ENCODE measurements at places on chromosomes 5 and 9.

- DNase-seq = no peak
Observed at GRCh38 chr5:112529525-112529924, 110.4 kb upstream of the EPB41L4A start.

DNA sequence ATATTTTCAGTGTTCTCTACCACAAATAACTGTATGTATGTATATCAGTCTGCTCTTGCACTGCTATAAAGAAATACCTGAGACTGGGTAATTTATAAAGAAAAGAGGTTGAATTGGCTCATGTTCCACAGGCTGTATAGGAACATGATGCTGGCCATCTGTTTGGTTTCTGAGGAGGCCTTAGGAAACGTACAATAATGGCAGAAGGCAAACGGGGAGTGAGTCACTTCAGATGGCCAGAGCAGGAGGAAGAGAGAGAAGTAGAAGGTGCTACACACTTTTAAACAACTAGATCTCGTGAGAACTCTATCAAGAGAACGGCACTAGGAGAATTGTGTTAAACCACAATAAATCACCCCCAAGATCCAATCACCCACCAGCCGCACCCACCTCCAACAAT is 121.7 kb downstream of the ADAMTS6 start:
- no peak for DNase-seq

GRCh38 chr9:135909371-135909770 is 2.0 kb upstream of the CAMSAP1 start:
- DNase-seq = no peak

DNA sequence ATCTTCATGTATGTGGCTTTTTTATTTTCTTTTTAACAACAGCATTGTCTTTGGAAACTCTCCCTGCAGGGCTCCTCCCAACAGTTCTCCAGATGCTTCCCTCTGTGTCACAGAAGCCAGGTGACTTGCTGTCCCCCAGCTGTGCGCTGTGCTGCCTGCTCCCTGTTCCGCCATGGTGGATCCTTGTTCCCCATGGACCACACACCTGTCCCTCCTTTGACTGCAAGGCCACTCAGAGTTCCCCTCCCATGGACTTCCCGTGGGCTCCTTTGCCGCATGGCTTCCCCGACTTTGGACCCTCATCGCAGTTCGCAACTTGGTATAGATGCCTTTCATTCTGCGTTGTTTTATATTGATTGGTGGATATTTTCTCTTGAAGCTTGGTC is 18.6 kb downstream of the ANKRD33B start:
- no peak for DNase-seq

DNA sequence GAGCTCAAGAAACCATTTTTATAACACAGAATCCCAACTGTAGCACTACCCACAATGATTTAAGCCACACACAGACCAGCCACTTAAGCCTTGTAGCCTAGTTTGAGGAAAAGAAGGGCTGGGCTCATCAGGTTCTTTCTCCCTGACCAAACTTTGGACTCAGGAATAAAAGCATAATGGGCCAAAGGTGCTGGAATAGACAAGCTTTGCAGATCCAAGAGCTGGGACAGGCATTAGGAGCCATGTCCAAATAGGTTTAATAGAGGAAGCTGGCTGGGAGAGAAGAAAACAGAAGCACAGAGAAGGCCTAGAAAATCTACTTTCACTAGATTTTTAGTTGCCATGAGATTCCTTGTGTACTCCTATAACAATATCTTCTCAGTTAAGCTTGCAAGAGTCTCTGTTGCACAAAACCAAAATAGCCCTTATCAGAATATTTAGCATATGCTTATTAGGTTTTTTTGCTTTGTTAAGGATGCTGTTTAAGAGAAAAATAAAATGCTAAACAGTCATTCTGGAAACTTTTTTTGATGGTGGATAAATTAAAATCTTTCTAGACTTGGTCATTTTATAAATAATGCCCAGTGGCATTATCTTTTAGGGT is 38.2 kb downstream of the CNOT8 start:
- DNase-seq = no peak

GRCh38 chr9:114759512-114760341 is 46.1 kb downstream of the TNFSF15 start:
- DNase-seq = no peak

GRCh38 chr9:248278-248961 is 33.8 kb downstream of the DOCK8 start:
- DNase-seq = no peak

DNA sequence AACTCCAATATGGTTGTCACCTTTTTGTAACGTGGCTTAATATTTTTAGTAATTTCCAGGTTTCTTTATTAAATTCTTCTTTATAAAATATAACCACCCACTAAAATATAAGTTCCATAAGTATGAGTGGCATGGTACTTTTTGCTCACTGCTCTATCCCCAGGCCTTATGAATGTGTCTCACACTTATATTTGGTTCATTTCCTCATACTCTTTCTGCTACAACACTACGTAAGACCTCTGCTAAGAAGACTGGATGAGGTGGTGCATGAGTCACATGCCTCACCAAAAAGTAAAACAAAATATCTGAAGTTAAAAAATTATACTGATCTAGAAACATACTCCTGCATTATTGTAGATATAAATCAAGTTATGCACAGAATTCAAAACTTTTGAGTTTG is 400.9 kb downstream of the HCN1 start:
- no peak for DNase-seq

DNA sequence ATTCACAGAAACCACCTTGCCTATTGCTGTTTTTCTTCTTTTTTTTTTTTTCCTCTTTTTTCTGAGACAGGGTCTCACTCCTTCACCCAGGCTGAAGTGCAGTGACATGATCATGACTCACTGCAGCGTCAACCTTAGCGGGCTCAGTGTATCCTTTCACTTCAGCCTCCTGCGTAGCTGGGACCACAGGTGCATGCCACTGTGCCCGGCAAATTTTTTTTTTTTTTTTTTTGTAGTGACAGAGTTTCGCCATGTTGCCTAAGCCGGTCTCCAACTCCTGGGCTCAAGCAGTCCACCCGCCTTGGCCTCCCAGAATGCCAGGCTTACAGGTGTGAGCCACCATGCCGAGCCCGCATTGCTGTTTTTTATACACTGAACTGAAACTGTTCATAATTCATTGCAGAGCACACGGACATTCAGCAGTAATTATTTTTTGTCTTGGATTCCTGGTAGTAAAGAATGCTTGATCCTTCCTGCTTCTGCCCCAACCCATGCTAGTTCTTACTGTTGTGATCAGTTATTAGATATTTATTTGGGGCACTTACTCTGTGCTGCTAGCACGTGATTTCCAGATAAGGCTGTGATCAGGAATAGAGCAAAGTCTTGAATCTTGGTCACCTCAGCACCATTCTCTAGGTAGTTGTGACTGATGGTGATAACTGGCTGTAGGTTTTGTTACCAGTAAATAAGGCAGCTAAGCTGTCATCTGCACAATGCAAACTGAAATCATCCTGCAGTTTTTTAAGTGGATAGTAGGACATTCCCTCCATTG is 14.0 kb downstream of the MAP3K1 start:
- DNase-seq = no peak

DNA sequence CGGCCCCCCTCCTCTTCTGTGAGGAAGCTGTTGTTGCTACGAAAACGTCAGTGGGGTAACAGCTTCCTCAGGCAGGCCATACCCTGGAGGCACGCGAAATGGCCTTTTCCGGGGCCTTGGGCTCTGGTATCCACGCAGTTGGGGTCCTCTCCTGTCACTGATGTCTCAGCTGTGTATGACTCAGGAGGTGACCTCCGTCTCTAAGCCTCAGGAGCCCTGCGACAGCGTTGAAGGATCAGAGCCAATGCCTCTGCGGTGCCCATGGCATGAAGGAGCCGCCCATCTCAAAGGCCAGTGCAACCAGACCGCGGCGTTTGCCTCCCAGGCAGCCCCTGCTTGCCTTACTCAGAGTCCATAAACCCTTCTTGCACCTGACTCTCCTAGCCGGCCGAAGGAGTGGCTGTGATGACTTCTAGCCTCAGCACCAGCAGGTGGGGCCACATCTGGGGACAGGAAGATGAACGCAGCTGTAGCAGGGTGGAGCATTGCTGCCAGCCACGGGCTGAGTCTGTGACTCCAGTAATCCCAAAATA is 1.0 kb upstream of the MXD3 start:
- DNase-seq = no peak

DNA sequence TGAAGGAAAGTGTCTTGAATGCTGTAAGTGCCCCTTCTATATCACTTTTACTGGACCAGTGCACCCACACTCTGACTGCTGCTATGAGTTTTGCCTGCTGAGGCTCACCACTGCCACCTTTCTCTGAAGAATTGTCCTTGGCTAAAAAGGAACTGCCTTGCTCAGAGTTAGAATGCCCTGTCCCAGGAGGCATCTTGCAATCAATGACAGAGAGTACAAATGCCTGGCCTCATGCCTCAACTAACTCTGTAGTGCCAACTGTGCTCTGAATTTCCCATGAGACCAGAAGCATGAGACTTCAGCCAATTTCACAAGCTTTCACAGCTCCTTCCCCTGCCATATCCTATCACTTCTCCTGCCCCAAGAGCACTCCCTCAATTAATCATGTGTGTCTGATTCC is 569.7 kb downstream of the ZNF608 start:
- no peak for DNase-seq

DNA sequence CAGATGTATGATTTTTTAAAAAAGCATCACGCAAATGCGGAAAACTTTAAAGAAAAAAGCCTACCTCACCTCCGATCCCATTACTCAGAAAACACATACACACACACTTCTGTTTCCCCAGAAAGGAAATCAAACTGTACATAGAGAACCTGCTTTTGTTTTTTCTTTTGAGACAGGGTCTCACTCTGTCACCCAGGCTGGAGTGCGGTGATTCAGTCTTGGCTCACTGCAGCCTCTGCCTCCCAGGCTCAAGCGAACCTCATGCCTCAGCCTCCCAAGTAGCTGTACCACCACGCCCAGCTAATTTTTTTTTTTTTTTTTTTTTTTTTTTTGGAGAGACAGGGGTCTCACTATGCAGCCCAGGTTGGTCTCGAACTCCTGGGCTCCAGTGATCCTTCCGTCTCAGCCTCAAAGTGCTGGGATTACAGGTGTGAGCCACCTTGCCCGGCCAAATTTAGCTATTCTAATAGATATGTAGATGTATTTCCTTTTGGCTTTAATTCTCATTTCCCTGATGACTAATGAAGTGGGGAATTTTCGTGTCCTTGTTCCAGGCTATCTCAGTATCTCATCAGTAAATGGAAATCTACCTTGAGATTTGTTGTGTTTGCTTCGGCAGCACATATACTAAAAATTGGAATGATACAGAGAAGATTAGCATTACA is 25.7 kb upstream of the EEIG1 start:
- DNase-seq = no peak

DNA sequence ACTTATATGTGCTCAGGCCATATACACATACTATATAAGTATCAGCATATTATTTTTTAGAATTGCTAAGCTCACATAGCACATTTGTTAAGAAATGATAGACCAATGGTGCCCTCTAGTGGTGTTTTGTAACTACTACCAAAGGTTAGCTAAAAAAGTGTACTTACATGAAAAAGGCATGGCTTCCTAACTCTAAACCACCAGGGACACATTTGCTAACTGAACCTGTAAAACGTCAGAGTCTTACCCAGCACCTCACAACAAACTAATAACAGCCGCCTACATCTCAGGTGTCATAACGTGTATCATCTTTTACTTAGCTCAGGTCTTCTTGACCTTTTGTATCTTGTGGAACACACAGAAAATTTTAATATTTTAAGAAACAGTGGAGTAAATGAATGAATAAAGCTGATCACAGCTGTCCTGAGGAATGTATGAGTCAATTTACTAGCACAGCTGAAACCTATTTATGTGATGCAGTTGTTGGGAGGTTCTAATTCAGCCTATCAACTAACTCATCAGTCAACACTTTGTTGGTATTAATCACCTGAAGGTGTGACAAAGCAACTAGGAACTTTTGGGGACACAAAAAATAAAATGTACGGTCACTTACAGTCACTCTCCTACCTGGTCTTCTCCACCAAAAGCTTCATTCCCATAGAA is 72.9 kb downstream of the BAAT start:
- DNase-seq = no peak

GRCh38 chr9:137784046-137784445 is 93.5 kb upstream of the CACNA1B start:
- DNase-seq = no peak

- no peak for DNase-seq
Observed at GRCh38 chr9:131747352-131747751, 7.5 kb upstream of the RAPGEF1 start.

GRCh38 chr5:7261049-7261448 is 134.9 kb upstream of the ADCY2 start:
- DNase-seq = no peak

DNA sequence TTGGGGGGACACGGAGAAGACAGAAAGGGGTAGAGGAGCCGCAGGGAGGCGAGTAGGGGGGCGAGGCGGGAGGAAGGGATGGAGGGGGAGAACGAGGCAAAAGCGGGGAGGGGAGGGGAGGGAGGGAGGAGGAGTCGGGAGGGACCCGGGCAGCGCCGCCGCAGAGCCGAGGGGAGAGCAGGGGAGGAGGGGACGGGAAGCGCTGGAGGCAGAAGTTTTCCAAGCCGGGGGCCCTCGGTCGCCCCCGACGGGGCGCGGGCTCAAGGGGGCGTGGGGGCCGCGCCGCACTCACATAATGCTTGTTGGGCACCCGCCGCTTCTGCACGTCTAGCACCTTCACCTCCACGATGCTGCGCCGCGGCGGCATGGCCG is 353 bp downstream of the SH3PXD2B start:
- no peak for DNase-seq

- DNase-seq = no peak
Observed at GRCh38 chr5:34519489-34520220, 136.5 kb upstream of the RAI14 start.

DNA sequence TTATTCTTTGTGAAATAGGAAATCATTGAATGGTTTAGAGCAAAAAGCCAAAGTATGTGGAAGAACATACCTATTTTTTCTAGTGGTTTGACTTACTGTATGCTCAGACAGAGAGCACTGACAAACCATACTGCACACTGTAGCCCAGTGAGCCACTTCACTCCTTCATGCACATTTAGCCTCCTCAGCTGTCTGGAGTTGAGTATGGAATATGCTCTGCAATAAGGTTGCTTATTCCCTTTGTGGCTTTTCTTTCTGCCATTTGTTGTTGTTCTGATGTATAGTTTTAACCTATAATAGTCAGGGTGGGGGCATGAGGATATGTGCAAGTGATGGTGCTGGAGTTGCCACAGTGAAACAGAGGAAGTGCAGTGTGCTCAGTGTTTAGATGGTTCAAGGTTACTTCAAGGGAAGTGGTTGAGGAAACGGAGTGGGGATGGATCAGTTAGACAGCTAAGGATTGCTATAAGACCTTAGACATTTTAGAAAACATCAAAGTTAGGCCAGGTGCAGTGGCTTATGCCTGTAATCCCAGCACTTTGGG is 100.7 kb downstream of the CDC42SE2 start:
- no peak for DNase-seq

GRCh38 chr5:58498340-58498942 is 7.2 kb downstream of the GAPT start:
- no peak for DNase-seq

GRCh38 chr9:123424131-123424530 is 68.1 kb downstream of the CRB2 start:
- DNase-seq = no peak

- DNase-seq = no peak
Observed at GRCh38 chr5:14105718-14106410, 37.3 kb upstream of the TRIO start.

GRCh38 chr9:19946441-19947109 is 157.7 kb upstream of the SLC24A2 start:
- DNase-seq = no peak

All from cortex of kidney (tissue), 1 donor.